ENCODE measurements at places on chromosomes 7 and 10.

GRCh38 chr7:16416289-16417282, 4.8 kb downstream of the CRPPA start:
- DNase-seq: no peak

DNA sequence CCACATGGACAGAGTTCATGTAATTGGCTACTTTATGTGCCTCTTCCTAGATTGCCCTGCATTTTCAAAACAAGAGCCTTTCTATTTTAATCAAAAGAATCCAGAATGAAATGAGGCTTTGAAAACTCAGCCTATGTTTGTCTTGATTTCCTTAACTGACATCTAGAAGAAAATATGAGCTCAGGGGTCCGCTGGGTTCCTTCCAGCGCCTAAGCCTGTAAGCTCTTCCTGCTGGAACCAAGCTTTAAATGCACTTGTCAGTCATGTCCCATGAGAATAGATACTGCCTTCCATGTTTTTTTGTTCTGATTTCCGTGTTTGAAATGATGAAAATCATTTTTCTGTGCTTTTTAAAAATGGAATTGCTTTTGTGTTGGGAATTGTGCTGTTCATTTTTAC, 74.2 kb downstream of the EGFR start:
- DNase-seq: no peak

DNA sequence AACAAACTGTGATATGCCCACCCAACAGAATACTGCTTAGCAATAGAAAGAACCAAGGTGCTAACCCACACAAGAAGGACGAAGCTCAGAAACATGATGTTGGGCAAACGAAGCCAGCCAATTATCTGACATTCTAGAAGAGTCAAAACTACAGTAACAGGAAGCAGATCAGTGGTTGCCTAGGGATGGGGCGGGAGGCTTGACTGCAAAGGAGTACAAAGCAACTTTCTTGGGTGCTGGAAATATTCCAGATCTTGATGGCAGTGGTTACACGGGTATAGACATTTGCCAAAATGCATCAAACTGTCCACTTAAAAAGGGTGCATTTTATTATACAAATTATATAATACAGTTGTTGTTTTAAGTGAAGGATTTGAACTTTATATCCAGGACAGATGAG, 41.1 kb upstream of the RET start:
- no peak for DNase-seq

DNA sequence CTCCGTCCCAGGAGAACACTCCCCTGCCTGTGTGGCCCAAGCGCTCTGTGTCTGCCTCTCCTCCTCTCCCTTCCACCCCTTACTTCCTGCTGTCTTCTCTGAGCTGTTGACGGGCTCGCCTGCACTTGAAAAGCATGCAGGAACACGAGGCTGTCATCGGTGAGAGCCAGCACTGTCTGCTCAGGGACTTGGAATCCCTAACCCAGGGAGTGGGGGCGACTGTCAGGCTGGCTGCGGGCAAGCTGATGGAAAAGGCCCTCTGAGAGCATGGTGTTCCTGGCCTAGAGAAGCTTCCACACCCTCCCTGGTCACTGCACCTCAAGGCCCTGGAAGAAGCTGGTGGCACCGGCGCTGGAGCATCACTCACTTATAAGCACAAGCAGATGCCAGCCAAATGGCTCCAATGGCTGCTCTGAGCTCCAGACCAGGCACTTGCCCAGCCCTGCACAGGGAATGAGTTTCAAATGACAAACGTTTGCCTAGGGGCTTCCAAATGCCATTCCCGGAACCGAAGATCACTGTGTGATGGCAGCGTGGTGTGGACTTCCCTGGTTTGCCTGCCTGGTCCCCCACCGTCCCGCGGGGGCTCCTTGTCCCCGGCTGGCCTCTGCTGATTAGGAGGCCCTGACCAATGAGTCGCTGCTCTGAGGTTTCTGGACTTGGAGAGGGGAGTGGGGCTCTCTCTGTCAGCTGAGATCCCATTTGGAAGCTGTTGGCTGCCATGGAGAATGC, 56.7 kb upstream of the EBF3 start:
- DNase-seq: no peak

GRCh38 chr7:92025260-92025659, 84.6 kb downstream of the AKAP9 start:
- DNase-seq: no peak
